HEK293T (cell line): ENCODE measurements at places on chromosomes 3 and 15.

DNA sequence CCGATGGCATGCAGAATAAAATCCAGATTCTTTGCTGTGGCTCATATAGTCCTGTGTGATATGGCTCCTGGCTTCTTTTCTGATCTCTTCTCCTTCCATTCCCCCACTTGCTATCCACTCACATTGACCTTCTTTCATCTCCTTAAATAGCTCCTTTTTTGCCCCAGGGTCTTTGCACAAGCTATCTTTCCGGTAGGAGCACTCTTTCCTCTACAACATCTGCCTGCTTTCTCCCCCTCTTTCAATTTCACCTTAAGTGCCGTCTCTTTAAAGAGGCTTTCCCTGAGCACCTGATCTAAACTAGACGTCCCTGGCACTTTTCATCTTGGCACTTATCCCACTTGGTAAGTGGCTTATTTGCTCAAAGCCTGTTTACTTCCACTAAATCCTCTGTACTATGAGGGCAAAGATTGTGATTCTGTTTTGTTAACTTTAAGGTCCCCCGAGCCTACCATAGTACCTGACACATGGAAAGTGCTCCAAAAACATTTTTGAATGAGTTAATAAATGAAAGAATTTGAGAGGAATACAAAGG lies 323.3 kb upstream of the TLE3 start:
- no peak for DNase-seq

DNA sequence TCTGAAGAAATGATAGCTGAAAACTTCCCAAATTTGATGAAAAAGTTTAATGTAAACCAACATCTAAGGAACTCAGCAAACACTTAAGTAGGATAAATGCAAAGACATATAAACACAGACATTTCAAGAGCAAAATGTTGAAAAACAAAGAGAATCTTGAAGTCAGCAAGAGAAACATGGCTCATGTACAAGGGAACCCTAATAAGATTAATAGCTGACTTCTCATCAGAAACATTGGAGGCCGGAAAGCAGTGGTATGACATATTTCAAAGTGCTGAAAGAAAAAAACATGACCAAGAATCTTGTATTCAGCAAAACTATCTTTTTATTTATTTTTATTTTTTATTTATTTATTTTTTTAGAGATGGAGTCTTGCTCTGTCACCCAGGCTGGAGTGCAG lies 10.6 kb upstream of the PRKCI start:
- DNase-seq = no peak

- DNase-seq = no peak
Measured at GRCh38 chr3:76586471-76586870, 453.4 kb upstream of the ROBO2 start.

GRCh38 chr3:41681479-41681878 lies 280.4 kb downstream of the ULK4 start:
- no peak for DNase-seq

GRCh38 chr3:192819001-192819569 lies 91.7 kb upstream of the FGF12 start:
- no peak for DNase-seq

DNA sequence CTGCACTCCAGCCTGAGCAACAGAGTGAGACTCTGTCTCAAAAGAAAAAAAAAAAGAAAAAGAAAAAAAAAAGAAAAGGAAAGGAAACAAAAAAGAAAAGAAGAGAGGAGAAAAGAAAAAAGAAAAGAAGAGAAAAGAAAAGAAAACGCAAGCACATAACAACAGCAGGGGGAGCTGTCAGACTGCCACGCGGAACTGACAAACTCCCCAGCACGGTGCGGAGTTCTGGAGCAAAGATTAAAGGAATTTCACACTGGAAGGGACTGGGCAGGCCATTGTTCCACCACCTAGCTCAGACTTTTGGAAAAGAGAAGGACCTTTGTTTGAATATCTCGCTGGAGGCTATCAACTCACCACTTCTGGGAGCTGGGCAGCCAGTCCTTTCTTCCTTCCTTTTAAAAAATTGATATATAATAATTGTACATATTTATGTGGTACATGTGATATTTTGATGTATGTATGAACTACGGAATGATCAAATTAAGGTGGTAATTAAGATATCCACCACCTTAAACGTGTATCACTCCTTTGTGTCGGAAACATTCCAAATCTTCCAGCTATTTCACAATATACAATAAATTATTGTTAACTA lies 40.5 kb downstream of the DPPA2 start:
- peak; percentile 41 for DNase-seq

GRCh38 chr3:24086617-24087404 lies 141.7 kb downstream of the NR1D2 start:
- no peak for DNase-seq

DNA sequence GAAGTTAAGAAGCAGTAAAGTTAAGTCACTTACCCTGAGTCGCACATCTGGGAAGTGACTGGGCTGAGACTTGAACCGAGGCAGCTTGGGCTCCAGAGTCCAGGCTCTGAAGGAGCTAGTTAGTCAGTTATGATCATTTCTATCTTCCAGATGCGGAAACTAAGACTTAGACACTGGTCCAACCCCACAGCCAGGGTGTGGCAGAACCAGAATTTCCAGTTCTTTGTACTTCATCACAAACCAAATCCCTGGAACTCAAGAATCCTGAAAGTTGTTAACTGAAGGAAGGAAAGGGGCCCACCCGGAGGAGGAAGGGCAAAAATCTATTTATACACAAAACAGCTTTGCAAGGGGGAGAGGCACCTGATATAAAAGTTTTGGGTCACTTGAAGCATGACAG lies 389.9 kb downstream of the SHQ1 start:
- DNase-seq = no peak

DNA sequence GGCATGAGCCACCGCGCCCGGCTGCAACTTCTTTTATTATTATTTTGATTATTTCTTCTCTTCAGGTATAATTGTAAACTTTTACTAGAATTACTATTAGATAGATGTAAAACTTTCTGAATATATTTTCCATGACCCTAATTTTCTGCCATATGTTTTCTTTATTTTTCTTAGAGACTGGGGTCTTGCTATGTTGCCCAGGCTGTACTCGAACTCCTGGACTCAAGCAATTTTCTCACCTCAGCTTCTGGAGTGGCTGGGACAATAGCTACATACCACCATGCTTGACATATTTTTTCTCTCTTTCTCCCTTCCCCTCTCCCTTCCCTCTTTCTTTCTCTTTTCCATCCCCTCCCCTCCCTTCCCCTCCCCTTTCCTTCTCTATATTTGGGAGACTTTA lies 29.6 kb upstream of the CHST2 start:
- DNase-seq = no peak

- no peak for DNase-seq
Measured at GRCh38 chr15:43275740-43276562, 9.2 kb upstream of the TGM5 start.

GRCh38 chr3:150761831-150762661 lies 923 bp downstream of the SIAH2 start:
- peak; percentile 45 for DNase-seq

DNA sequence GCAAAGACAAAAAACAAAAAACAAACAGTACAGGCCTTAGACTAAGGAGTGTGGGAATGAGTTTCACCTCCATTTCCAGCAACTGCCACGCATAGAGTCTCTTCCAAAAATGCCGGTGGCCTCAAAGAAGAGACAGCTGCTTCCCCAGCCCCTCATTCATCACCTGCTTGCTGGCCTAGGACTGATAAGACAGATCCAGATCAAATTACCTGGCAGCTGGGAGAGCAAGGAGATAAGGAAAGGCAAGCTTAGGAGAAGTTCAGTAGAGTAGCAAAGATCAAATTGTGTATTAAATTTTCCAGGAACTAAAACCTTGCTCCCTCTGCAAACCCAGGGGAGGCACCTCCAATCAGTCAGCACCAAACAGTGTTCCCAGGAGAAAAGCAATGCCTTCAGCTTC lies 325.8 kb upstream of the CTNNB1 start:
- DNase-seq = no peak

- no peak for DNase-seq
Measured at GRCh38 chr15:90782442-90782841, 65.3 kb downstream of the BLM start.

- DNase-seq = no peak
Measured at GRCh38 chr3:122324871-122325323, at the start of gene CSTA. Gene CSTA, plus strand, starts transcription at chr3:122325248. Its CDS starts 45 bp downstream, at chr3:122325293.

GRCh38 chr3:9846231-9846630 lies 2.4 kb upstream of the RPUSD3 start:
- DNase-seq = no peak

DNA sequence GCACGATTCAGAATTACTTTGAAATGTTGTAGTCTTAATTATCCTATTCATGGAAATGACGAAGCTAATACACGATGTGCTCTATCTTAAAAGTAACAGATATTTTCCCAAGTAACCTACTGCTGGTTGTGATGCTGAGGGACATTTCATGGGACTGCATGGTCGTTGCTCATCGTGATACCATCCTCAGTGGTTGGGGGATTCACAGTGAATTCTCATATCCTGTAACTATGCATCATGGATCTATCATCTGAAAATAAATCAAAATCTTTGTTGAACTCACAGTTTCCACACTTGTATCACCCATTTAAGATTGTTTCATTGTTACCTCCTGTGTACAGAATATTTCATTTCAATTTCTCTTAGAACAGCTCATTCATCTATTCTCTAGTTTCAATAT lies 84.7 kb downstream of the OPA1 start:
- no peak for DNase-seq

GRCh38 chr15:70866982-70867641 lies 13.2 kb upstream of the LARP6 start:
- no peak for DNase-seq

DNA sequence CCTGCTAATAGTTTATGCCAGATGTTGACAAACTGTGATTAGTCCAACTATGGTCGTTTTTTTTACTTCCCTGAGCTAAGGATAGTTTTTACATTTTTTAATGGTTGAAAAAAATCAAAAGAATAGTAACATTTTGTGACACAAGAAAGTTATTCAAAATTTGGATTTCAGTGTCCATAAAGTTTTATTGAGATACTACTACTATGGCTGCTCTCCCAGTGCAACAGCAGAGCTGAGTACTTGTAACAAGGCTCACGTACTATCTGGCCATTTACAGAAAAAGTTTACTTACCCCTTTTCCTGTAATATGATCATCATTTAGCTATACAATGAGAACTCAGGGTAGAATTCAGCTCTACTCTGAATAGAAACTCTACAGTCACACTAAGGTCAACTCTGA lies 11.5 kb upstream of the TMEM62 start:
- no peak for DNase-seq

GRCh38 chr3:24377218-24377993 lies 117.2 kb downstream of the THRB start:
- no peak for DNase-seq

- DNase-seq = no peak
Measured at GRCh38 chr15:92178911-92179310, 214.8 kb upstream of the ST8SIA2 start.

GRCh38 chr15:83654379-83655236 lies 685 bp downstream of the ADAMTSL3 start:
- no peak for DNase-seq

- DNase-seq = no peak
Measured at GRCh38 chr3:49434731-49435130, 5.6 kb upstream of the NICN1 start.

DNA sequence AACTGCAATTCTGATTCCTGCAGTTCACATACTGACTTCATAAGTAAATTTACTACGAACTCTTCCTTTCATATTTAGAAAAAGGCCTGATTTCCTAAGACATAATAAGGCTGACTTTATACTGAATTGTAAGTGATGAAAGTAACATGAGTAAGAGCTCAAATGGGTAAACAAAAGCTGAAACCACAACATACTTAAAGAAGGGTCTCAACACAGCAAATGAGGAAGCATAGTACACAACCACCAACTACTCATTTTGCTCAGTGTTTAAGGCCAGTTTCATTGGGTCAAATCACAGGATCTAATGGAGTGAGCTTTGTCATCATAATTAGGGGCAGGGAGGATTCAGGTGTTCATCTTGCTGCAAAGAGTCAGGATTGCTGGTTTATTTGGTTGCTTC lies 81.4 kb downstream of the SETD2 start:
- DNase-seq = no peak

- DNase-seq = no peak
Measured at GRCh38 chr15:46278486-46279090, 643.8 kb downstream of the SQOR start.

GRCh38 chr15:100349321-100349695 lies 7.5 kb upstream of the ADAMTS17 start:
- no peak for DNase-seq

DNA sequence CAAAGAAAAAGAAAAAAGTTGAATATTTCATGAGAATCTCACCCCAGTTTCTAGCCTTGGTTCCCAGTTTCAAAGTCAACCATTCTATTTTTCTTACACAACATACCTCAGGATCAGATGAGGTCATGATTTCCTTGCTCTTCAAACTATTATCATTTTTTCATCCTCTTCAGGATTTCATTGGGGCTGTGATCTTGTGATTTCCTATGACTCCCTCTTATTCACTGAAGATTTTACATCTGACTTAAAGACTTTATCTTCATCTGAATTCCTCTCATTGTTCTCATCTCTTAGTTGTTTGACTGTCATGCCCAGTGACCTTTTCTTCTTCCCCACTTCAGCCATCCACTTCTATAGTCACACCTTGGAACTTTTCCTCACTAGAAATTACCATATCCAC lies 3.1 kb upstream of the C3orf33 start:
- DNase-seq = no peak

GRCh38 chr3:158565076-158565475 lies 5.9 kb upstream of the MLF1 start:
- DNase-seq = no peak

DNA sequence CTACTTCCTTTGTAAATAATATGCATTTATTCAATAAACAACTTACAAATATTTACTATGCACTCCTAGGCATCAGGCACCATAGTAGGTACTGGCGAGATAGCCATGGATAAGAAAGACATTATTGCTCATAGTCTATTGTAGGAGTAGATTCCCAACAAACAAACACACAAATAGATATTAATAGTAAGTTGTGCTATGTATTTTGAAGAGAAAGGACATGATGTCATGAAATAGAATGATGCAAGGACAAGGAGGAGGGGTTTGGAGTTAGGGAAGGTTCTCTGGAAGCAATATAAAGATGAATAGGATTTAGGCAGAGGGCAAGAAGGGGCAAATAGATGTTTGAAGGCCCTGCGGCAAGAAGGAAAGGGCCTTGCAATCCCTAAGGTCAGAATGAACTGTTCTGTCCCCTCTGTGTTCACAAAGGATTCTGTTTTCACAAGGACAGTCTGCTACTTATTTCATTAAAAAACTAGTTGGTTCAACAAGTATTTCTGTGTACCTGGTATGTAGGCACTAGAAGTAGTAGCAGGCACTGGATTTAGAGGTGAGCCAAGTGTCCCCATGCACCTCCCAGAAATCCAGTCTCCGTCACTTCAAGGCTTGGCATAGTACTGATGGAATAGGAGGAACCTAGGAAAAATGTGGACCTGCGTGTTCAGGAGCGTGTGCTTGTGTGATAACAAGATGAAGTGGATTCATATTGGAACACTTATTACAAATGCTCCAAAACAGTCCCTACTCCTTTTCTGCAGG lies 231.8 kb upstream of the TPRG1 start:
- no peak for DNase-seq
